ENCODE measurements at places on chromosomes 16 and 17.
A peak's percentile ranks its signal among the peaks of the same experiment; 100 is the strongest.

- H3K4me3 ChIP-seq: no peak overlapping the region
- peaks cover 4% of the 10 kb centered on the region for H3K36me3 ChIP-seq
- DNase-seq: no peak
- H3K27me3 ChIP-seq: peaks cover 2% of the 10 kb centered on the region
Observed at GRCh38 chr16:85096921-85097320, 15.4 kb downstream of the CIBAR2 start.

GRCh38 chr16:3716831-3717234 lies 491 bp downstream of the TRAP1 start:
- H3K36me3 ChIP-seq: peaks cover 16% of the 10 kb centered on the region
- H3K4me1 ChIP-seq: peaks cover 24% of the 10 kb centered on the region
- DNase-seq: peak; percentile 1
- peak overlapping the region; percentile 91 for H3K4me3 ChIP-seq
- no peaks in the 10 kb centered on the region for H3K27me3 ChIP-seq

GRCh38 chr16:84548971-84549844 lies 44.7 kb upstream of the MEAK7 start:
- H3K4me3 ChIP-seq: no peak overlapping the region
- peak overlapping the region; percentile 81 for H3K27ac ChIP-seq
- no peaks in the 10 kb centered on the region for H3K36me3 ChIP-seq
- DNase-seq: peak; percentile 42

- peaks cover 54% of the 10 kb centered on the region for H3K4me1 ChIP-seq
- H3K4me3 ChIP-seq: peak within 1 kb of the TSS; percentile 26
- peak within 1 kb of the TSS; percentile 77 for H3K27ac ChIP-seq
- H3K36me3 ChIP-seq: peaks cover 5% of the 10 kb centered on the region
Observed at GRCh38 chr17:7022781-7023571, at the start of gene BCL6B. TSS of gene BCL6B (plus strand) at chr17:7023050. CDS start at chr17:7023672, 622 bp downstream.

GRCh38 chr16:86031141-86031678 lies 132.2 kb downstream of the IRF8 start:
- DNase-seq: no peak
- H3K27ac ChIP-seq: no peak overlapping the region
- no peaks in the 10 kb centered on the region for H3K36me3 ChIP-seq
- H3K27me3 ChIP-seq: peaks cover 4% of the 10 kb centered on the region

GRCh38 chr17:13597723-13598347 lies 3.9 kb downstream of the HS3ST3A1 start:
- H3K4me3 ChIP-seq: peak overlapping the region; percentile 5
- peaks cover 17% of the 10 kb centered on the region for H3K4me1 ChIP-seq
- peaks cover 36% of the 10 kb centered on the region for H3K27me3 ChIP-seq
- no peaks in the 10 kb centered on the region for H3K36me3 ChIP-seq
- DNase-seq: no peak

DNA sequence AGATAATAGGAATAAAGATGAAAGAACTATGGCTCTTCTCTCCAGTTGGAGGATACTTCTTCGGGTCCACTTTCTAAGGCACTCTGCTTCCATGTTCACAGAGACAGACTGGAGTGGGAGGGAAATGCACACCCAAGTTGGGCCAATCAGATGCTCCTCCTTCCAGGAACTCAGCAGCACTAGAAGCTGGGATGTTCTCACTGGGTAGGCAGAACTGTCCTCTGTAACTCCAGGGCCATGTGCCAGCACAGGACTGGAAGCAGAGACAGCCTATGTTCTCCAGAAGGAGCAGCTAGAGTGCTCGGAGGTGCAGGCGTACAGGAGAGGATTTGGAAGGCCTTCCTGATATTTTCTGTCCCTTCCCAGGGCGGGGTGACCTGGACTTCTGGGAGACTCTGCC lies 49.9 kb upstream of the SREBF1 start:
- H3K4me1 ChIP-seq: peaks cover 36% of the 10 kb centered on the region
- DNase-seq: no peak

GRCh38 chr17:40352779-40353394 lies 11.7 kb downstream of the GJD3 start:
- H3K4me3 ChIP-seq: no peak overlapping the region
- H3K27ac ChIP-seq: no peak overlapping the region
- H3K36me3 ChIP-seq: peaks cover 84% of the 10 kb centered on the region
- H3K4me1 ChIP-seq: peaks cover 92% of the 10 kb centered on the region

- H3K4me3 ChIP-seq: no peak overlapping the region
- DNase-seq: no peak
- no peaks in the 10 kb centered on the region for H3K36me3 ChIP-seq
- peaks cover 23% of the 10 kb centered on the region for H3K27me3 ChIP-seq
- H3K4me1 ChIP-seq: peaks cover 16% of the 10 kb centered on the region
Observed at GRCh38 chr16:81782236-81782635, 3.1 kb downstream of the PLCG2 start.

DNA sequence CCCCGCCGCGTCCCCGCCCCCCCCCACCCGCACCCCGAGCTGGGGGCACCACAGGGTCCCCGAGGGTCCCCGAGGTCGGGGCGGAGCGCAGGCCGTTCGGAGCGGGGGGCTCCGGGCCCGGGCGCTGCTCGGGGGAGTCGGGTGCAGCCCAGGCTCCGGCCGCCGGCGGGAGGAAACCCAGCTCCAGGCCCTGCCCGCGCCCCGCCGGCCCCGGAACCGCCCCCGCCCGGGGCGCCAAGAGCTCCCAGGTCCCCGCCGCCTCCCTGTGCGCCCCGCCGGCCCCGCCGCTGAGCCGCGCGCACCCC lies 33.2 kb upstream of the RPH3AL start:
- H3K36me3 ChIP-seq: no peaks in the 10 kb centered on the region
- H3K4me1 ChIP-seq: peaks cover 39% of the 10 kb centered on the region
- no peak overlapping the region for H3K27ac ChIP-seq
- no peak overlapping the region for H3K4me3 ChIP-seq
- no peak for DNase-seq

GRCh38 chr17:72441909-72442308 lies 321.1 kb downstream of the SOX9 start:
- no peak overlapping the region for H3K27ac ChIP-seq
- DNase-seq: no peak
- no peaks in the 10 kb centered on the region for H3K27me3 ChIP-seq

- no peak overlapping the region for H3K4me3 ChIP-seq
- DNase-seq: no peak
- peaks cover 48% of the 10 kb centered on the region for H3K4me1 ChIP-seq
Observed at GRCh38 chr16:67914758-67915495, 16.7 kb downstream of the CTRL start.

GRCh38 chr17:65231662-65232335 lies 94.6 kb downstream of the RGS9 start:
- DNase-seq: peak; percentile 93
- peaks cover 23% of the 10 kb centered on the region for H3K4me1 ChIP-seq
- no peak overlapping the region for H3K4me3 ChIP-seq
- no peaks in the 10 kb centered on the region for H3K27me3 ChIP-seq
- H3K27ac ChIP-seq: peak overlapping the region; percentile 11

- H3K4me1 ChIP-seq: no peaks in the 10 kb centered on the region
- no peaks in the 10 kb centered on the region for H3K27me3 ChIP-seq
- no peak for DNase-seq
Observed at GRCh38 chr16:17548825-17549224, 78.1 kb upstream of the XYLT1 start.

GRCh38 chr17:82973456-82974135 lies 105.8 kb upstream of the METRNL start:
- H3K27me3 ChIP-seq: no peaks in the 10 kb centered on the region
- H3K27ac ChIP-seq: no peak overlapping the region
- no peak overlapping the region for H3K4me3 ChIP-seq

DNA sequence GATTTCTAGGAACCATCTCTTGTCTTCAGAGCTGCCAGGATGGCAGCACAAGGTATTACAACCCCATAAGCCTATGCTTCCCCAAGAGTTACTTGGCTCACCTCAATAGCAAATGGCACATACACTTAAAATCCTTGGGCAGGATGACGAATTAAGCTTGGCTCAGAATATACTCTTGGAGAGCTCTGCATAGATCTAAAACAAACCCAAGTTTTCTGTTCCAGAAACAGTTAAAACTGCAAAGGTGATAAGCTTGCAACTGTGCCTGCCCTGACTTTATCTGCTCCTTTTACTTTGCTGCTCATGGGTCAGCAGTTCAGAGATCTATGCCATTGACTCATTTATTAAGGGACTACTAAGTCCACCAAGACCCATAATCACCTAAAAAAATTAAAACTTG lies 26.1 kb downstream of the XPO6 start:
- H3K4me1 ChIP-seq: peaks cover 8% of the 10 kb centered on the region
- H3K36me3 ChIP-seq: no peaks in the 10 kb centered on the region
- H3K27me3 ChIP-seq: no peaks in the 10 kb centered on the region
- no peak overlapping the region for H3K27ac ChIP-seq
- peak; percentile 31 for DNase-seq

- no peaks in the 10 kb centered on the region for H3K36me3 ChIP-seq
- H3K27me3 ChIP-seq: peaks cover 9% of the 10 kb centered on the region
- no peak overlapping the region for H3K27ac ChIP-seq
Observed at GRCh38 chr16:86458149-86458777, 52.1 kb upstream of the FOXF1 start.

DNA sequence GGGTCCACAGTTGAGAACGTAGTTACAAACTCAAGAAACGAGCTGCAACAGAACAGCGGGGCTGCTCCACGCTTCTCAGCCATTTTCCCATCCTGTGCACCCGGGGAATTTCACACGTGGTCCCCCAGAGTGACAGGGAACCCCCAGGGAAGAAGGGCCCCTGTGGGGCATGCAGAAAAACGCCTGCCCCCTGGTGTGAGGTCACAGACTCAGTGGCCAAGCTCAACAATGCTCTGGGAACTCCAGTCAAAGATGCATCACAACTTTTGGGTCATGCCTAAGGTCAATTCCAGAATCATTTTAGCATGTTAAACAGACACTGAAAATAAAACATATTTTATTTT lies 115.4 kb downstream of the ZNF778 start:
- no peaks in the 10 kb centered on the region for H3K27me3 ChIP-seq
- peaks cover 12% of the 10 kb centered on the region for H3K36me3 ChIP-seq
- no peak overlapping the region for H3K4me3 ChIP-seq

DNA sequence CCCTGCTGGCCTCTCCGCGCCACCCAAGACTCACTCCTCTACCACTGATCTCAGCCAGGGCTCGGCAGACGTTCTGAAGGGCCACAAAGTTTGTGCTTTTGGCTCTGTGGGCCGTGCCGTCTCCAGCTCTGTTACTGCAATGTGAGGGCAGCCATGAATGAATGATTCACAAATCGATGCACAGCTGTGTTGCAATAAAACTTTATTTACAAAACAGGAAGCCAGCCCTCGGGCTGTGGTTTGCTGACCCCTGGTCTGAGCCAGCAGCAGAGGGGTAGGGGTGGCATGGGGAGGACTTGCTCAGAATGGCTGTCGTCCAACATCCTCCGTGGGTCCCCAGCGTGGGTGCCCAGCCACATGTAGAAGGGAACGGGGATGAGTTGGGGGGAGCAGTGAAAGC lies 63.0 kb upstream of the PVALEF start:
- H3K36me3 ChIP-seq: peaks cover 93% of the 10 kb centered on the region
- no peak overlapping the region for H3K4me3 ChIP-seq
- H3K27me3 ChIP-seq: no peaks in the 10 kb centered on the region
- peaks cover 17% of the 10 kb centered on the region for H3K4me1 ChIP-seq
- H3K27ac ChIP-seq: no peak overlapping the region

DNA sequence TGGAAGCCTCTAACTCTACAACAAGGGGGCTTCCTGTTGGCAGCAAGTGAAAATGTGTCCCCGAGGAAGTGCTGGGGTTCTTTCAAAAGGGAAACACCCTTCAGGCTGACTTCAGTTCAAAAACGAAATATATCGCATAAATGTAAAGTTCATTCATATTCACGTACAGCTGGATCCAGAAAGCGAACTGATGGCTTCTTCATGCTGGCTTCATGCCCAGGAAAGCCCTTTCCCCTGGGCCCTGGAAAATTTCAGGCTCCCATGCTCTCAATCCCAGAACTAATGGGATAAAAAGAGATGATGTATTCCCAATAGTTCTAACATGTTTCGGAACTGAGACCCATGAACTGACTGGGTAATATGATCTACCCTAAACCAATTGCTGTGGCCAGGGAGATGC lies 104.7 kb upstream of the CDH13 start:
- H3K4me1 ChIP-seq: no peaks in the 10 kb centered on the region
- DNase-seq: no peak
- H3K36me3 ChIP-seq: no peaks in the 10 kb centered on the region
- H3K4me3 ChIP-seq: no peak overlapping the region
- H3K27me3 ChIP-seq: no peaks in the 10 kb centered on the region

DNA sequence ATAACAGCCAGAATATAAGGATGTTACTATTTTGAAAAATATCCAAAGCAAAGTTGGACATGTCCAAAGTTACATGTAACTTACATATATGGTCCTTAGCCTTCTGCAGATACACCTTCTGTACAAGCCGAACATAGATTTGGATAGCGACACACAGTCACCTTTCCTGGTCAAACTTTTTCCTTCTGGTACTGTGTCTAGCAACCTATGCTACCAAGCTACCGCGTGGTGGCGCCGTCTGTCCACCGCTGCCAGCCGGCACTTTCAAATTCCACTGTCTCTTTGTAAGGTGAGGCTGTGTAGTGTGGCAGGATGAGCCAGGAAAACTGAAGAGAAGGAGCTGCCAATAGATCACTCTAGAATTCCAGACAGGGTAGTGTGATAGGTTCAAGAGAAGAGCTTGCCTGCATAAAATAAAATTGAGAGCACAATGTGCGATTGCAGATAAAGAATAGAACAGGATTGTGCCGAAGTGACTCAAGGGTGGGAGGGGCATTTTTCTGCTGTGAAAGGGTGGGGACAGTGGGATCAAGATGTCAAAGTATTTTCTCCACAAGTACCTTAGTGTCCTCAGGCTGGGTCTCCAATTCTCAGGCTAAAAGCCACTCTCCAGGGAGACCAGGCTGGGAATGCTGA lies 366.9 kb downstream of the SLC39A11 start:
- DNase-seq: no peak
- H3K27ac ChIP-seq: no peak overlapping the region
- H3K36me3 ChIP-seq: no peaks in the 10 kb centered on the region
- H3K4me1 ChIP-seq: peaks cover 4% of the 10 kb centered on the region
- no peak overlapping the region for H3K4me3 ChIP-seq

DNA sequence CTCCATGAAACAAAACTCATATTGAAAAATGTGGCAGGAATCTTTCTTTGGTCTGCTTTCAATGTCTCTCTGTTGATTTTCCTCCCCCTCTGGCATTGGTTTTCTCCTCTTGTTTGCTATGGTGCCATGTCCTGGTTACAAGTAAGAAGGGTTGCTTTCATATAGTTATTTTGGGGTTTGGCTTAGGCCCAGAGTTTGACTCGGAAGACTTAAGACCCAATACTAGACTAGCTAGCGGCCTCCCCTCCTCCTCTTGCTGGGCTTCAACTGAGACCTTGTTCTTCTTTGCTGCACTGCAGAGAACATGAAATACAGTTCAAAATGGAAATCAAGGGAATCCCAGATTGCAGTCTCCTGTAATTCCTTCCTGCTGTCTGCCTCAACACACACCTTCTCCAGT lies 30.0 kb upstream of the CLEC18A start:
- peaks cover 17% of the 10 kb centered on the region for H3K4me1 ChIP-seq
- no peak for DNase-seq
- no peaks in the 10 kb centered on the region for H3K27me3 ChIP-seq
- H3K4me3 ChIP-seq: no peak overlapping the region
- peaks cover 15% of the 10 kb centered on the region for H3K36me3 ChIP-seq

DNA sequence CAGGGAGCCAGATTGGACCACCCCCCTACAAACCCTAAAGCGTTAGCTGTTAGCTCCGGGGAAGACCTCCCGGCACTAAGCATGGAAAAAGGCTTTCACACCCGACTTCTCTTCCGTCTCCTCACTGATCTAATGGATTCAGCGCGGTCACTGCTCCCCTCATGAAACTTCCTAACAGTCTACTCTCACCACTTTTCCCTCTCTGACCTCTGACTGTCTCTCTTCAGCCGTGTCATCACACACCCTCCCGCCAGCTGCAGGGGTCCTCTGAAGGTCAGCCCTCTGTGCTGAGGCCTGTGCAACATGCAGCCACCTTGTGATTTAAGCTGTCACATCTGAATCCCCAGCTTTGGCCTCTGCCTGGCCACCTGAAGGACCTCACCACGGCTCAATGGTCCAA lies 15.7 kb downstream of the LYRM1 start:
- no peak overlapping the region for H3K27ac ChIP-seq
- peaks cover 6% of the 10 kb centered on the region for H3K36me3 ChIP-seq
- H3K4me3 ChIP-seq: no peak overlapping the region
- no peaks in the 10 kb centered on the region for H3K27me3 ChIP-seq
- H3K4me1 ChIP-seq: no peaks in the 10 kb centered on the region
